ENCODE measurements at places on chromosomes 7 and 10.

GRCh38 chr7:12927635-12928434, 240.4 kb downstream of the ARL4A start:
- no peak for DNase-seq

GRCh38 chr7:70706204-70706603, 425.7 kb upstream of the GALNT17 start:
- no peak for DNase-seq

DNA sequence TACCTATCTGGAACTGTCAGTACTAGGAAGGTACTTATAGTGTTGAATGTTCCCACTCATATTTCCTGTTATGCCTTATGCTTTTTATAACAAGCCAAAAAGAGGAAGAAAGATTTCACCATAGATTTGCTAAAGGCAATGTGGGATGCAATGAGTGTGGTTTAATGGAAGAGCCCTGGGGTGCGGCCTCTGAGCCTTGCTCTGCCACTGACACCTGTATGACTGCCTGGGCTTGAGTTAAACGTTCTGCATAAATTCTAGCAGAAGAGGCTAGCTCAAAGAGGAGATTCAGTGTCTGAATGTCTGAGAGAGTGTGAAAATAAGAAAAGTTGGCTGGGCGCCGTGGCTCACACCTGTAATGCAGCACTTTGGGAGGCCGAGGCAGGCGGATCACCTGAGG, 143.8 kb downstream of the TPST1 start:
- DNase-seq = no peak

- DNase-seq = no peak
These were observed 46.6 kb upstream of the SLC16A12 start for GRCh38 chr10:89582022-89582421.
